Epithelial cell of proximal tubule (primary cell): ENCODE measurements at places on chromosomes 5 and 9. TPM values are rescaled to one million over a fixed set of nuclear protein-coding genes. Genes with fewer than 3 reads are reported as not detected.
A peak's percentile ranks its signal among the peaks of the same experiment; 100 is the strongest.

DNA sequence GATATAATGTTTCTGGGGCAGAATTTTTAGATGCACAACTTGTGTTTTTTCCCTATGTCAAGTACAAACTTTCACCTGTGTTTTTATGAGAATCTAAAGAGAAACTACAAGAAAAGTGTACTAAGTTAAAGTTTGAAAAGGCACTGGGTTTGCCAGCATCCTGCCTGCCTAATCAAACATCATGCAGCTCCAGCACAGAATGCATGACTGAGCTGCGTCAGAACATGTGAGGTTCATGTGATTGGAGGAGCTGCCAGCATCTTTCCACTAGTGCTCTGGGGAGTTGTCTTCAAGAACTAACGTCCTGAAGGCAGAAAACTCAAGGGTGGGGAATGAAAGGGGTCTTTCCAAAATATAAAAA lies 46.1 kb upstream of the RIC1 start:
- DNase-seq, result peak; percentile 84

- DNase-seq, result no peak
Measured at GRCh38 chr5:61569353-61569752, 237.3 kb downstream of the ZSWIM6 start.

The SCGB3A2 gene
- total RNA-seq, result not detected in 2 replicates

The DDX4 gene
- total RNA-seq, result not detected in 2 replicates

The CXXC5 gene
- total RNA-seq, result 45.0 and 56.4 TPM in 2 replicates

- DNase-seq, result no peak
Measured at GRCh38 chr9:134655101-134655500, 13.5 kb downstream of the COL5A1 start.

The PTPRD gene
- 3.2 and 5.6 TPM in 2 replicates for total RNA-seq

DNA sequence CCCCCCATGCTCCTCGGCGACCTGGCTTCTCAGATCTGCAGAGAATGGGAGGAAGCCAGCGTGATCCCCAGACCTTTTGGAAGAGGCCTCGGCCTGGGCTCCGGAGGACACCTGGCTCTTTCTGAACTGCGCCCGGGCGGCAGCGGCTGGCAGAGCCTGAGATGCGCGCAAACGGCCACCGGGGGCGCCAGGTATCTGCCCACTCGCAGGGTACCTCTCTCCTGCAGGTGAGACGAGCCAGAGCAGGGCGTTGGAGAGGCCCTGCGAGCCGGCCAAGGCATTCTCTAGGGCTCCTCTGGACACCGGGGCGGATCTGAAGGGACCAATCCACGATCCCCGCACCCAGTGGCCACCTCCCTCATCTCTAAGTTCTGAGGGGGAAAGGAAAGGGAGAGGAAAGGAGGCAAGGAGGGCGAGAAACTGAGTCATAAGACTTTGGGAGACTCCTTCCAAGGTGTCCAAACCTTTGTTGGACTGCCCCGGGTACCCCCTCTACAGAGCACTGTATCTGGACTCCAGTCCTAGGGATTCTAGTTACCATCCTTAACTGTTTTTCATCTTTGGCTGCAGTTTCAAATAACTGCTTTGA lies 55.0 kb upstream of the SLC46A2 start:
- DNase-seq, result no peak

GRCh38 chr5:170554521-170555267 lies 50.9 kb downstream of the KCNIP1 start:
- no peak for DNase-seq
